Activated T-cell treated with anti-CD3 and anti-CD28 coated beads for 1 hour (primary cell): ENCODE measurements at places on chromosomes 6 and 20.

DNA sequence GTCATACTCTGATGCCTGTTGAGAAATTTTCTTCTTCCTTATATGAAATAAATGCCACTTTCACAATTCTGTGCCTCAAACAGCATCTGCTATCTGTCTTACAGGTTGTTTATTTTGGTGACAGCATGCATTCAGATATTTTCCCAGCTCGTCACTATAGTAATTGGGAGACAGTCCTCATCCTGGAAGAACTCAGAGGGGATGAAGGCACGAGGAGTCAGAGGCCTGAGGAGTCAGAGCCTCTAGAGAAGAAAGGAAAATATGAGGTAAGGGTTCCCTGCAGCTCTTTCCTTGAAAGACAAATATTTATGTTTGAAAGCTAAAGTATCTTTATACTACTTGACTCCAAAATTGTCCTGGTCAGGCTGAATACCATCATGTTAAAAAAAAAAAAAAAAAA, 15.8 kb downstream of the TSPYL4 start:
- no peak for DNase-seq

DNA sequence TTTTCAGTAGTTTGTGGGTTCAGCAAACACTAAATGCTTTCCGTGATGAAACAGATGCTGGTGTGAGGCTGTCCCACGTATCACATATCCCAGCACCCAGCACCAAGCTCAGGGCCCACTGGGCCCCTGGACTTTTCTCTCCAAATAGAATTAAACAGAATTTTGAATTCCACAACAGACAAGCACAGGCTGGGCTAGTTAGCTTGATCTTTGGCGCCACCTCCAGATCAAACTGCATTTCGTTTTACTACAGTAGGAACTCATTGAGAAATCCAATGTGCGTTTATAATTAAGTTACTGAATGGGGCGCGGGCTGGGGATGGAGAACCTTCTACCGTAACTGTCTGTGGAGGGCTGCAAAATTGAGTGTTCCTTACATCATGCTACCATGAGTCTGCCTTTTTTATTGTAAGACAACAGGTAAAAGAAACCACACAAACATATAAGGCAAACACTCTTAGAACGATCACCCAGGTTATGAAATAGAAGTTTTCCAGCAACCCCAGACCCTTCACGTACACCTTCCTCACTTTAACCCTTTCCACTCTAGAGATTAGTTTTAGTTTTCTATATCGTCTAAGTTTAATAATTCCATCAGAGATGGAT, 107.8 kb downstream of the ZFP64 start:
- DNase-seq: no peak

GRCh38 chr6:76506808-76507207, 434.3 kb upstream of the IMPG1 start:
- no peak for DNase-seq

- DNase-seq: no peak
Measured at GRCh38 chr6:20409427-20409971, 7.8 kb downstream of the E2F3 start.
